Activated naive CD8-positive, alpha-beta T cell treated with anti-CD3 and anti-CD28 coated beads for 36 hours (primary cell): ENCODE measurements at places on chromosomes 6 and 20.

DNA sequence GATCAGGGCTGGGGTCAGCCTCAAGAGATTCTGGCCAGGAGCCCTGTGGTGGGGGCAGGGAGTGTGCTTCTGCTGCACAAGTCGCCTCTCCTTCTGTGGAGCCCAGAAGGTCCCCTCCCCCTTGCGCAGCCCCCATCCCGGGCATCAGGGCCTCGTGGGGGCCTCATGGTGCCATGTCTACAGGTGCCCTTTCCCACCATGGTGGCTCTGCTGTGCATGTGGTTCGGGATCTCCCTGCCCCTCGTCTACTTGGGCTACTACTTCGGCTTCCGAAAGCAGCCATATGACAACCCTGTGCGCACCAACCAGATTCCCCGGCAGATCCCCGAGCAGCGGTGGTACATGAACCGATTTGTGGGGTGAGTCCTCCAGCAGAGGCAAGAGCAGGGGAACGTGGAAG is 48.1 kb downstream of the TM9SF4 start:
- DNase-seq = no peak

DNA sequence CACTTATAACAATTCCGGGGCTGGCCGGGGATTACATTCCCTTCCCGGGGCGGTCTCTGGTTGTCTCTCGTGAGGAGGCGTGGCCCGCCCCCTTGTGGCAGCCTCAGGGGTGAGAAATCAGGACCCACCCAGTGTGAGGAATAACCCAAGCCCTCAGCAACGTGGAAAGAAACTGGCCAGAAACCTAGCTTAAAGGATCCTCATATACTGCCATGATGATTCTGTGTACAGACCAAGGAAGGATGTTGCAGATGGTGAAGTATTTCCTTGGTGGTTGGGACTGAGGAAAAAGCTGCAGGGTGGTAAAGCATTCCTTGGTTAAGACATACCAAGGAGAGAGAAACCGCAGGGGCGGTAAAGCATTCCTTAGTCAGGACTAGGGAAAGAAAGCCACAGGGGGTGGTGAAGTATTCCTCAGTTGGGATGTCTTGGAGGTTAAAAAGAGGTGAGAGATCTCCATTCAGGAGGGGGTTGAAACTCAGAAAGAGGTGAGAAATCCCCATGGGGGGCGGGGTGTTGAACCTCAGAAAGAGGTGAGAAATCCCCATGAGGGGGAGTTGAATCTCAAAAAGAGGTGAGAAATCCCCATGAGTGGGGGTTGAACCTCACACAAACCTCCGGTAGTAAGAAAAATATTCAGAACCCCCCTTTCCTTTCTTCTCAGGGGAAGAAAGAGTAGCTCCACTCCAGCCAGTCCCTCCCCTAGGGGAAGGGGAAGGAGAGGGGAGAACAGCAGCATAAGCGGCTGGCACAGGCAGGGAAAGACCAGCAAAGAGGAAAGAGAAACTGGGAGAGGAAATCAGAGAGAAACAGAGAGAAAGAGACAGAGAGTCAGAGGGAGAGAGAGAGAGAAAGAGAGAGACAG is 238.1 kb downstream of the RNGTT start:
- DNase-seq = peak; percentile 15

DNA sequence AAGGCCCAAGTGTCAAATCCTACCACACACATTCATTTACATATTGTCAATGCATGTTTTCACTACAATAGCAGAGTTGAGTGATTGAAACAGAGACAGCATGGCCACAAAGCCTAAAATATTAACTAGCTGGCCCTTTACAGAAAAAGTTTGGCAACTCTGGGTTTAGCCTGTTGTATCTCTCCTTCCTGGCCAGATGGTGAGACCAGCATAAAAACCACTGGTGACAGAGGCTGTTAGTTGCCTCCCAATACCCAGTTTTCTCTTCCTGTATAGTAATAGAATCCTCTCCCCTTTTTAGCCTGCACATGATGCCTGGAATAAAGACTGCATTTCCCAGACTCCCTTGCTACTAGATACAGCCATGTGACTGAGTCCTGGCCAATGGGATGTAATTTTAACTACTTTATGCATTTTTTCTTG is 100.0 kb upstream of the TAB2 start:
- DNase-seq = no peak

DNA sequence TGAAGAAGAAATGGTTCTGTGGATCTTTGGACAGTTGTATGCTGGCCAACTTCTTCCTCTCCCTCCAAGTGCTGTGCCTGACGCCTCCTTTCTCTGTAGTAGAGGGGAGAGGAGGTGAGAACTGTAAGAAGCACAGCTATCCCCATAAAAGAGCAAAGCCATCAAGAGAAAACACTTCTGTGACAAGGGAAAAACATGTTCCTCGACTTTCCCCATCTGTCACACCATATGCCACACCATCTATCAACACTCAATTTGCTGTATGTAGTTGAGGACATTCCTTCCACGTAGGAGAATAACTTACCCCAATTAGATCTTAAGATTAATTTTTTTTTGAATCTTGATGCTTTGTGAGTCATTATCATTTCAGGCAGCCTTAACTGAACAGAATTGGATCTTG is 156.2 kb upstream of the PLCB4 start:
- DNase-seq = no peak

DNA sequence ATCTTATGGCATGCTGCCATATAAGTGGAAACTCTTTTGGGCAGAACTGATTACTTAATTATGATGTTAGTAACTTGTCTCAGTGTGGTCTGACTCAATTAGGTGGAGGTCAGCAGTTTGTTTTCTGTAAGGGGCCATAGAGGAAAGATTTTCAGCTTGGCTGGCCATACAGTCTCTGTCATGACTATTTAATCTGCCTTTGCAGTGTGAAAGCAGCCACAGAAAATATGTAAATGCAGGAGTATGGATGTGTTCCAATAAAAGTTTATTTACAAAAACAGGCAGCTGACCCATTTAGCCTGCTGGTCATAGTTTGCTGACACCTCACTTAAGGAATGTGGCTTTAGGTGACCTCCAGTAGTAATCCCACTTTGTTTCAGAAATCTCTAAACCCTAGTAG is 700.7 kb downstream of the EPM2A start:
- no peak for DNase-seq

- DNase-seq = no peak
Observed at GRCh38 chr20:16714242-16714641, 15.6 kb upstream of the SNRPB2 start.

- no peak for DNase-seq
Observed at GRCh38 chr6:79261666-79262065, 27.2 kb upstream of the HMGN3 start.

DNA sequence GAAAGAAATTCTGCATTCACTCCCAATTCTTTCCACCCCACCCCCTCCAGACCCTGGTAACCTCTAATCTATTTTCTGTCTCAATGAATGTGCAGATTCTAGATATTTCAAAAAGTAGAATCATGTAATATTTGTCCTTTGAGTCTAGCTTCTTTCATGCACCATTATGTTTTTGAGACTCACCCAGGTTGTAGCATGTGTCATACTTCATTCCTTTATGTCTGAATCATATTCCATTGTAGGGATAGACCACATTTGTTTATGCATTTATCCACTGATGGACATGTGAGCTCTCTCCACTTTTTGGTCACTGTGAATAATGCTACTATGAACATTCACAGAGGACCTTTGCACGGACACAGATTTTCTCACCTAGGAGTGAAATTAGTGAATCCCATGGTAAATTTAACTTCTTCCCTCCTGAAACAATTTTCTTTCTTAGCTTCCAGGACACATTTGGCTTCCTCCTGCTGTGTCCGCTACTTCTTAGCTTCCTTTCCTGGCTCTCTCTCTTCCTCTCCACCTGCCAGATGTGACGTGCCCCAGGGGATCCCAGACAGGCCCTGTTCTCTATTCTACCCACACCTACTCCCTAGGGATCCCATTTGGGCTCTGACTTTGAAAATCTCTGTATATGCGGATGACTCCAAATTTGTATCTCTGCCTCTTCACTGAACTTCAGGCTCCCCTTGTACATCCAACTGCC is 24.1 kb upstream of the ARFGEF2 start:
- no peak for DNase-seq

DNA sequence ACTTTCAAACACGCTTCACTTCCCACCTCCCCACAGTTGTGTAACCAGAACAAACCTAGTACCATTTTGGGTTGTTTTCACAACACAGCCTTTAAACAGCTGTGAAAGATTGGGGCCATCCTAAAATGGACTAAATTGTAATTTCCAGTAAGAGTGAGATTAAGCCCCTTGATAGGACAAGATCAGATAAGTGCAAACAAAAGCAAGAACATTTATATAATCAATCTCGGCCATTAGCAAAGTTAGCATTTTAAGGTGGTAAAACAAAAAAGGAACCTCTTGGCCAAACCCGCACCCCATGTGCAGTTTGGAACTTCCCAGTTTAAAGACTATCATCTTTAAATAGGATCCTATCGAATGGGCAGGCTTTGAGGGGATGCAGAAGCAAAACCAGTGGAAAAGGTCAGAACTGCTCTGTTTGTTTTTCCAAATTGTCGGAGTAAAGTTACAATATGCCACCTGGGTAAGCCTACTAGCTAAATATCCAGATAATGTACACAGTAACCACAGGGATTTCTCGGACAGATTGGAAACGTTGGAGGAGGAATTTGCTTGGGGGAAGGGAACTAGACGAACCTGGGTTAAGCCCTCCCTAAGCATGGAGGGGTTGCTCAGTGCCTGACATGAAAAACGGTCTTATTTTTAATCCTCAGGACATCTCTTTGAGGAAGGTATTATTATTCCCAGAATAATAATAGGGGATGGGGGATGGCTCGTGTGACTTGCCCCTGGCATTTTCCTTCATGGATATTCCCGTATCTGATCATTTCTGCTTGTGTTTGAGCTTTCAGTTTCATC is 159.8 kb upstream of the SALL4 start:
- no peak for DNase-seq

DNA sequence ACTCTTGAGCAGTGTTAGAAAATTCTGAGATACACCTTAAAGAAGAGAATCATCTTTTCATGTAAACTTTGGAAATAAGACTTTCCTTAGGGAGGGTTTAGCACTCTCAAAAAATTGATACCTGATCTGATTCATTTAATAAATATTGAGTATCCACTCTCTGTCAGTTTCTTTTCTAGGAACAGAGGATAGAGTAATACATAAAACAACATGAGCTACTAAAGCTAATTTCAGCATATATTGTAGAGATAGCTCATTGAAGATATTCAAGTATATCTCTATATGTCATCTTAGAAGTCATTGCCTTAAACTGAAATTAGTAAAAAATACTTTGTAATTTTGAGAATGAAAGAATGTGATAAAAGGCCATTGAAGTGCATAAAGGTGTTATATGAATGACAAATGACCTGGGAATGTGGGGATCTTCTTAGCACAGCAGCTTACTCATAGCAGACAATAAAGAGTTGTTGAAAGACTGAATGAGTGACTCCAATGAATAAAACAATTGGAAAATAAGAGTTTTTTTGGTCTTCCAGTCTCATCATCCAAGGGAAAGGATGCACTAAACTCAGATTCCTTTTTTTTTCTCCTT is 29.2 kb downstream of the RHAG start:
- DNase-seq = no peak

GRCh38 chr20:57559289-57559634 is 1.6 kb upstream of the PCK1 start:
- no peak for DNase-seq

- no peak for DNase-seq
Observed at GRCh38 chr6:27834384-27834783, 77.8 kb downstream of the OR2B2 start.

GRCh38 chr6:166461821-166462460 is 79.2 kb upstream of the MPC1 start:
- no peak for DNase-seq

- no peak for DNase-seq
Observed at GRCh38 chr6:8551386-8551785, 116.0 kb upstream of the SLC35B3 start.

DNA sequence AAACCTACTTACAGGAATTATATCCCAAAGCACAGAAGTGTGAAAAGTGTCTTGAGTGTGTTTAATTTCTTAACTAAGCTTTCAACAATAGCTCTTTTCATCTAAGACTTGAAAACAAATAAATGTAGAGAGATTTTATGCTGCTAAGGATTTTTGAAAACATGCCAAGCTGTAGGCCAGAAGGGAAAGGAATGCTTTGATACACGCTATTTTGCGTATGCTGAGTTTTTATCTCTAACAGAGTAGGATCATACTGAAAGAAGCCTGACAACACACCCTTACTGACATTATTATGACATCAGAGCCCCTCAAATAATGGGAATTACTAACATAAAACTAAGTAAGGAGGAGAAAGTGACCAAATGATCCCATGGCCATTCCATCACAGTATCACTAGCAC is 265.5 kb downstream of the KHDC1L start:
- no peak for DNase-seq

DNA sequence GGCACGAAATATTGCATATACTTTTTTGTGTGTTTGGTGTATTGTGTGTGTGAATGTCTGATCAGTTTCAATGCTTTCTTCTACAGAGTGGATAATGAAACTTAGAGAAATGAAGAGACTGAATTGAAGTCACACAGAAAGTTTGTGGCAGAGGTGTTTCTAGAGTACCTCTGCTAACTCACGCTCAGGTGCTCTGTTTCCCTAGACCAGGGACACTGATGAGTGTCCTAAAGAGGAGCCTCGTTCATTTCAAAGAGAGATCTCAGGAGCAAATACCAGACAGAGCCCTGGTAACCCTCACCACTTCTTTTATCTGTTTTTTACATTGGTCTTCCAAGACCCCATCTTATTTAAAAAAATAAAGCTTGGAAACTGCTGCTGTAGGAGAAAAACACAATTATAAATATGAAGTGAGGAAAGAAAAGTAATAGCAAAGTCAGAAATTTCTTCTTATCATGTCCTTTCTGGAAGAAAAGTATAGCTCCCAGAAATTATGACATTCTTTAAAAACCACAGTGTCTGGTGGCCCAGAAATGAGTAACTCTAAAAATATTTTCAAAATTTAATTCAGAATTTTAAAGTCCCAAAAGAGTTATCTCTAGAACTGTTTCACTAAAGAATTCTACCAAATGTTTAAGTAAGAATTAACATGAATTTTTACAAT is 720.6 kb downstream of the RFPL4B start:
- no peak for DNase-seq

- DNase-seq = no peak
Observed at GRCh38 chr6:157312757-157313156, 10.6 kb downstream of the TMEM242 start.

GRCh38 chr6:56567501-56567900 is 75.2 kb downstream of the DST start:
- DNase-seq = no peak

DNA sequence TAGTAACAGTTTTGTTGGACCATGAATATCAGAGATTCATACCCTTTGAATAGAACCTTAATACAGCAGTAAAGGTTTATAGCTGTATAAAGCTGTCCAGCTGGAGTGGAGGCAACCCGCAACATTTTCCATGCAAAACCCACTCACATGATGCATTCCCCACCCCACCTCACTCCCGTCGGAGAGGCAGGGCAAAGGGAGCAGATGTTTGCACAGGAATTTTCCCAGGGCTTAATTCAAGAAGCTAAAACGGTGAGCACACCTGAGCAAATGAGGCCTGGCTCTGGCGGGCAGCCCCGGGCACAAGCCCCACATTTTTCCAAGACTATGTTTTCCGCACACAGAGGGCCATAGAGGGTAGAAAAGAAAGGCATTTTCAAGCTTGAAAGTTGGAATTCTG is 191.7 kb downstream of the FOXC1 start:
- DNase-seq = no peak

GRCh38 chr6:110705543-110705942 is 109.7 kb downstream of the CDK19 start:
- no peak for DNase-seq

GRCh38 chr20:50237349-50237748 is 46.7 kb downstream of the CEBPB start:
- DNase-seq = no peak

- DNase-seq = no peak
Observed at GRCh38 chr6:16969699-16970655, 131.9 kb upstream of the STMND1 start.

- DNase-seq = peak; percentile 23
Observed at GRCh38 chr6:25174678-25175077, 104.5 kb upstream of the CARMIL1 start.
